Epithelial cell of proximal tubule (primary cell): ENCODE measurements at places on chromosomes 3 and 15. TPM values are rescaled to one million over a fixed set of nuclear protein-coding genes. Genes with fewer than 3 reads are reported as not detected.

- no peak for DNase-seq
Observed at GRCh38 chr15:79341396-79341795, 30.5 kb downstream of the TMED3 start.

Gene ZNF860
- total RNA-seq = 0.29 and 3.2 TPM in 2 replicates

Gene AADACL2
- not detected in 2 replicates for total RNA-seq

DNA sequence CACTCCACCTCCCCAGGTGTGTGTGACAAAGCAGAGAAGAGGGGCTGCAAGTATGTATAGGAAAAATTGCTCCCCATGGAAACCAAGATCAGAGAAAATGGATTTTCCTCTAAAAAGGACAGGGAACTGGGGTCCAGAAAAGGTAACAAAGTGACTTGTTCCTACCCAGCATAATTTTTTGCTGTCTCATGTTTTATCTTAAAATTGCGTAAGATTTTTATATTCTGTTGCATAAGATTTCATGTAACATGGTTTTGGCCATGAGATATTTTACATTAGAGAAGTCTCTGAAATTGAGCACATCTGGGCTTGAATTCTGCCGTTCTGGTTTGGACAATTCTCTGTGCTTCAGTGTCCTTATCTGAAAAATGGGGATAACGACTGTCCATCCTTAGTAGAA lies 335.7 kb upstream of the RORA start:
- DNase-seq = no peak

DNA sequence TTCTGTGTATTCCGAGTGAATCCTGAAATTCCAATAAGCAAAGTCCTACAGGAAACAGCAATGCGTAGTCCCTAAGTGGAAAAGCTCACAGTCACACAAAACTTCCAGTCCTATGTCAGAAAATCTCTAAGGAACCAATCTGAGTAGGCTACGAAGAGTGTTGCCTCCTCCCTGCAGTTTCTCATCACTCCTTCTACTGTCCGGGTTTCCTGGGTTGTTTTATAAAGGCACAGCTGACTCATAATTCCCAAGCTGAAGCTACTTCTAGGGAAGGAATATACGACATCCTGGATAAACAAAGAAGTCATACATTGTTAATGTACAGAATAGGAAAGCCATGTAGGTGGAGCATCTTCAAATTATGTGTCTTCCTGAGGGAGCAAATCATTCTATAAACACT lies 65.7 kb upstream of the RGMA start:
- DNase-seq = no peak

GRCh38 chr3:10672422-10672821 lies 143.6 kb upstream of the SLC6A11 start:
- no peak for DNase-seq

Gene WDR93
- not detected in 2 replicates for total RNA-seq

Gene GOLGA8T
- not detected in 2 replicates for total RNA-seq

- no peak for DNase-seq
Observed at GRCh38 chr3:39491014-39491413, 23.5 kb downstream of the MOBP start.

- no peak for DNase-seq
Observed at GRCh38 chr3:136805795-136806194, 13.1 kb upstream of the SLC35G2 start.

DNA sequence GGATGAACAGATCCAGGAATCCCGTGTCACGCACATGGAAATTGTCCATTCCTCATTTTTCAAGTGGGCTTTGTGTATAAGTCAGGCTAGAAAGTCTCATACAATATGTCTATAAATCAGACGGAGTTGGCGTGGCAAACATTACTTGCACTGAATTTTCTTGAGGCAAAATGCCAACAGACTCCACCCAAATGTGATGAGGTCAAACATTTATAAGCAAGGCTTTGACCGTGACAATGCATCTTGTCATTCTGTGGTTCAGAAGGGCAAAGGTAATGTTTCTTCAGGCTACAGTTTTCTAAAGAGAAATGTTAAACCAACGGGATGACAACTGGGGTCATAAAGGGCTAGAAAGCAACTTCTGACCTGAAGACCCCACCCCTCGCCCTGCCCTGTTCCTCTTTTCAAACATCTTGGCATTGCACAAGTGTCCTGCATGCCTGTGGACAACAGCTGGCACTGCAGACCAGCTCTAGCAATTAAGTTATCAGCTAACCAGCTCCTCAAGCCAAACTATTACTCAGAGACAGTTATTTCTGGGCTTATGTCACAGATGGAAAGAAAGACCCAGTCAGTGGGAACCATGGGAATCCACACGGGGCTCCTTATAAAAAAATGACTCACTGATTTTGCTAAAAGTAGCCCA lies 36.5 kb upstream of the SPTBN5 start:
- peak; percentile 86 for DNase-seq

- peak; percentile 36 for DNase-seq
Observed at GRCh38 chr3:114383875-114384557, 90.2 kb downstream of the TIGIT start.

DNA sequence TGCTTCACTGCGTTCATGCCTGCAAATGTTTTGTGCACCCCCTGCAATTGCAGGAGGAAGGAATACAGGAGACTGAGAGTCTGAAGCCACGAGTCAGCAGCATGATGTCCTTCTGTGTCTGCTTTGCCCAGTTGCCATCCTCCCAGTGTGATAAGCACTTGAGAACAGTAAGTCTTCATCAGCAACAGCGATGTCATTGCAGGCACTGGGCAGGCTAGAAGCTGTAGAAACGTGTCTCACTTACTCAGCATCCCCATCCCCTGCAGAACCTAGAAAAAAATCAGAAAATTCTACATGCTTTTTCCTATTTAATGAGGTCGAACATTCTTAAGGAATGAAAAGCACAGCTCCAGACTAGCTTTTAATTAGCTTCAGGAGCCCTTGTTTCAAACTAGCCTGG lies 156.5 kb upstream of the LPP start:
- no peak for DNase-seq

Gene IL16
- total RNA-seq = 0.12 TPM in 1 of 2 replicates, not detected in the other

Gene ZPLD1
- total RNA-seq = 0.07 and 0.69 TPM in 2 replicates

GRCh38 chr15:36880913-36881460 lies 219.4 kb downstream of the MEIS2 start:
- DNase-seq = no peak

DNA sequence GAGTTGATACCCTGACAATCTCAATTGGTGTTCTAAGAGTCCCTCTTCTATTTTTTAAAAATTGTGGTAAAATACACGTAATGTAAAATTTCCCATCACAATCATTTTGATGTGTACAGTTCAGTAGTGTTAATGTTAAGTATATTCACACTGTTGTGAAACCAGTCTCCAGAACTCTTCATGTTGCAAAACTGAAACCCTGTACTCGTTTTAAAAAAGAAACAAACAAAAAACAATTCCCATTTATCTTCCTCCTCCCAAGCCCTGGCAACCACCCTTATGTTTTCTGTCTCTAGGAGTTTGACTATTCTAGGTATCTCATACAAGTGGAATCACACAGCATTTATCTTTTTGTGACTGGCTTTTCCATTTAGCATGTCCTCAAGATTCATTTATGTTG lies 28.7 kb upstream of the ALPK3 start:
- DNase-seq = no peak

GRCh38 chr15:28110481-28110881 lies 11.4 kb upstream of the OCA2 start:
- DNase-seq = no peak

Gene PLSCR5
- total RNA-seq = not detected in 2 replicates

Gene ARGFX
- total RNA-seq = not detected in 2 replicates

Gene GOLGA8B
- total RNA-seq = 20.4 and 56.4 TPM in 2 replicates

- peak; percentile 22 for DNase-seq
Observed at GRCh38 chr3:68915973-68916372, 16.4 kb downstream of the TAFA4 start.

Gene GPR15
- not detected in 2 replicates for total RNA-seq

DNA sequence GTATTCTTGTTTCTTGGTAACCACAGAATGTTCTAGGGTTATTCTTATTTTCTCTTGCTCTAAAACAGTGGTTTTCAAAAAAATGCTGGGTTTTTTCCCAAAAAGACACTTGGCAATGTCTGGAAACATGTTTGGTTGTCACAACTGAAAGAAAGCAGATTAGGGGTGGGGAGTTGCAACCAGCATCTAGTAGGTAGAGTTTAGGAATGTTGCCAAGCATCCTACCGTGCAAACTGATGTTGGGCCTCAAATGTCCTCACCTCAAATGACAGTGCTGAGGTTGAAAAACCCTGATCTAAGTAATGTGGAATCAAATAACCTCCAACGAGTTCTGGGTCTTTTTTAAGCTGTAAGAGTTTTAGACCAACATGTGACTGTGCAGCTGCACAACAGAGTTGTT lies 270.5 kb upstream of the STT3B start:
- no peak for DNase-seq

DNA sequence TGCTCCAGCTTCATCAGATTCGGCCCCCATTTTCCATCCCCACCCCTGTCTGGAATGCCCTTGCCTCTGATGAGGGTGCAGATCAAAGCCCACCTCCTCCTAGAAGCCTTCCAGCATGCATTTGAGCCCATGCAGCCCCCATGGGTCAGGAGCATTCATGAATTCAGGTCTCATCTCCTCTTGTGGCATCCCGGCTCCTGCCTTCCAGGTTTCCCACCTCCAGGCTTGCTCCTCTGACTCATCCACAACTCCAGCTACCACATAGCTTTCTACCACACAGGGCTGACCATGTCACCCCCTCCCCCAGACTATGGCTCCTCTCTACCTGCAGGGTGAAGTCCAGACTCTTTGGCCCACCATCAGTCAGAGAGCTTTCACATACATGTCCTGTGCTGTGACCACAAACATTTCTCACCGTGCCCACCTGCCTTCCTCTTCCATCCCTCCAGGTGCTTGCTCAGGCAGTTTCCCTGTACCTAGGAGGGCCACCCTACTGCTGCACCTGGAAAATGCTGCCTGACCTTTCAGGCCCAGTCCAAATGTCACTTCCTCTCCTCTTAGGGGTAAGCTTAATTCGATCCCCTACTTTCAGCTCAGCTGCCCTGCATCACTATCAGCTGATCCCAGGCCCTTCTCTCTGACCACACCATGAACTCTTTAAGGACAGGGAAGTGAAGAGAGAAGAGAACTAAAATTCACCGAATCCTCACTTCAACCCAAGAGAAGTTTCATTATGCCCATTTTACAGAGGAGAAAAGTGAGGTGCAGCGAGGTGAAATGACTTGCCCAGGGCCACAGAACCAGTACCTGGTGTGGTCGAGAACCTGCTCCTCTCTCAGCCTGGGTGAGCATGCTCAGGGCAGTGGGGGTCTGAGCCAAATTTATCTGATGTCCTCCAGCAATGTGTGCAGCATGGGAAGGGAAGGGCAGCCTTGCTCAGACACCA lies 13.7 kb upstream of the FGD5 start:
- no peak for DNase-seq

- DNase-seq = no peak
Observed at GRCh38 chr15:101827257-101827656, 15.3 kb downstream of the OR4F15 start.
